ENCODE measurements at places on chromosomes 3 and 15. TPM values are rescaled to one million over a fixed set of nuclear protein-coding genes. Genes with fewer than 3 reads are reported as not detected.

Gene FES
- total RNA-seq: 40.5 TPM

Gene KIF7
- 19.3 TPM for total RNA-seq

Gene ARGFX
- total RNA-seq: not detected

Gene PSTPIP1
- 7.5 TPM for total RNA-seq

Gene NR2F2
- 126 TPM for total RNA-seq

Gene OR5K3
- not detected for total RNA-seq

Gene STRA6
- not detected for total RNA-seq

Gene GOLGA8M
- not detected for total RNA-seq

Gene SCN5A
- 1.7 TPM for total RNA-seq

Gene SLC12A1
- total RNA-seq: not detected

Gene ADAMTS17
- 14.0 TPM for total RNA-seq

Gene CASR
- total RNA-seq: 0.04 TPM

Gene MELTF
- total RNA-seq: 5.0 TPM

Gene TTLL13
- not detected for total RNA-seq

Gene IL20RB
- total RNA-seq: 1.2 TPM

Gene PLIN1
- 2.6 TPM for total RNA-seq

Gene ATXN7
- total RNA-seq: 21.9 TPM

Gene GHSR
- not detected for total RNA-seq

Gene AADACL2
- not detected for total RNA-seq

Gene SENP2
- total RNA-seq: 47.9 TPM

Gene AGBL1
- total RNA-seq: 0.13 TPM

Gene CFAP92
- total RNA-seq: 1.3 TPM

Gene PARP3
- 19.5 TPM for total RNA-seq

Gene GOLGA8S
- total RNA-seq: not detected

Gene GNAT1
- not detected for total RNA-seq

Gene TMC3
- total RNA-seq: 0.81 TPM

Gene DGKG
- total RNA-seq: 134 TPM

Gene ONECUT1
- total RNA-seq: not detected

Gene TRIM42
- not detected for total RNA-seq

Gene EFCAB12
- not detected for total RNA-seq

Gene GPR156
- total RNA-seq: 0.16 TPM

Gene COL6A5
- total RNA-seq: not detected

Gene P2RY12
- 0.31 TPM for total RNA-seq

Gene ZBED2
- not detected for total RNA-seq

Data from gastroesophageal sphincter (tissue), 4 donors.